Fibroblast of mammary gland (primary cell): ENCODE measurements at places on chromosomes 12 and 14.

- peak; percentile 39 for DNase-seq
Measured at GRCh38 chr12:51820526-51821439, 27.7 kb downstream of the FIGNL2 start.

- DNase-seq: peak; percentile 37
Measured at GRCh38 chr12:5442251-5443006, 10.5 kb downstream of the NTF3 start.

- no peak for DNase-seq
Measured at GRCh38 chr14:105060751-105061427, 4.3 kb downstream of the GPR132 start.

GRCh38 chr12:101619858-101620761 is 25.3 kb downstream of the MYBPC1 start:
- no peak for DNase-seq

DNA sequence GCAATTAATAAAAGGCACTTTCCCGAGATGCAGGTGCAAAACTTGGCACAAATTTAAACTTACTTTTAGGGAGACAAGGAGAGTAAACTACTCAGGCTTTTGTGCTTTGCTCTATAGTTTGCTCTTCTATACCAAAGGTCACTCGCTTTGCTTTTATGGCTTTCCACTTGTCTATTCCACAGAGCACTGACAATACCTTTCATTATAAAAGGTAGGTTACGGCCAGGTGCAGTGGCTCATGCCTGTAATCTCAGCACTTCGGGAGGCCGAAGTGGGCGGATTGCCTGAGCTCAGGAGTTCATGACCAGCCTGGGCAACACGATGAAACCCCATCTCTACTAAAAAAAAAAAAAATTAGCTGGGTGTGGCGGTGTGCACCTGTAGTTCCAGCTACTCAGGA is 32.9 kb downstream of the ALKBH1 start:
- DNase-seq: no peak

- DNase-seq: no peak
Measured at GRCh38 chr12:57602544-57602943, 2.1 kb upstream of the DTX3 start.

DNA sequence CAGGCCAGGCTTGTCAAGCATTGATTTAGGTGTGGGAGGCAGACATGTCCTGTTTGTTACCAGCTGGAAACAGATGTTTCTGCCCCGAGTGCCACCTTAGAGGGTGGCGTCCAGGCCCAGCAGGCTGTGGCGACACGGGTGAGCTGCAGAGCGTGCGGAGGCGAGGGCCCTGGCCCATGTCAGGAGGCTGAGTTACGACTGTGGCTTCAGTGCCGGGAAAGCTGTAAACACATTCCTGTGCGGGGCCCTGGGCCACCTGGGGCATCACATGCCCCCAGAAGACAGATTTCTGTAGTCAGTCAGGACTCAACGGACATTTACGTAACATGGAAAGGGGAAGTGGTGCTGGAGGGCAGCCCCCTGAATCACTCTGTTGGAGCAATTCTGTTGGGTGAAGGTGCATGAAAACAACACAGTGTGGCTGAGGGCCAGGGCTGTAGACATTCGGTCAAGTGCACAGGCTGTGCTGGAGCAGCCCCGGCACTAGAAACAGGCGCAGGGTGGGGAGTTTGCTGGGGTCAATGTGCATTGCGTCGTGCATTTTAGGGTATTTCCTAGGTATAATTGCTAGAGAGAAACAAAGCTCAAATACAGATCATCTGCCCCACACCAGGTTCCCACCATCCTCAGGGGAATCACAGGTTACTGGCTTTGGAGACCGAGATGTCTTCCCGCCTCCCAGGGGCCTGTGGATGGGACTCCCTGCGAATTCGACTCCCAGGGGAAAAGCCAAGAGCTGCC is 291.8 kb downstream of the TMEM121 start:
- no peak for DNase-seq

- DNase-seq: no peak
Measured at GRCh38 chr14:86766469-86766868, 1226.5 kb downstream of the GALC start.

- DNase-seq: peak; percentile 81
Measured at GRCh38 chr12:126483145-126484068, 1418.2 kb downstream of the AACS start.
